ENCODE measurements at places on chromosomes 2 and 18.

GRCh38 chr2:71492112-71492511, 38.8 kb downstream of the DYSF start:
- no peak for DNase-seq

GRCh38 chr2:45821558-45822271, 170.2 kb downstream of the PRKCE start:
- peak; percentile 77 for DNase-seq

DNA sequence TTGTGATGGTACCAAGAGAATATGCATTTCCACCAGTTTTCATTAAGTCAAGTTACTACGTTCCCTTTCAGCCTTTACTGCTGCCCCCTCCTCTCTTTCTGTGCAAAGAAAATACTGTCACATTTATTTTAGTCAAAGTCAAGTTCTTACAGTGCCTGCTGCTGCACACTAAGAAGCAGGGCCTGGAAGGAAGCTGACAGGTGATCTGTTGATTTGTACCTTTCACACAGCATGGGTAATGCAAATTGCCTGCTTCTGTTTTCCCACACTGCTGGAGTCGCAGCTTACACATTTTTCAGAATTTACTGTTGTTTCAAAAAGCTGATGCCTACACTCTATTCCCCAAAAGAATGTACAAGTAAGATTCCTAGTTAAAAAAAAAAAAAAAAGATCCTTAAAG, 48.7 kb upstream of the CD226 start:
- DNase-seq, result no peak

- DNase-seq, result peak; percentile 64
Observed at GRCh38 chr2:68909793-68910674, 38.8 kb upstream of the BMP10 start.

DNA sequence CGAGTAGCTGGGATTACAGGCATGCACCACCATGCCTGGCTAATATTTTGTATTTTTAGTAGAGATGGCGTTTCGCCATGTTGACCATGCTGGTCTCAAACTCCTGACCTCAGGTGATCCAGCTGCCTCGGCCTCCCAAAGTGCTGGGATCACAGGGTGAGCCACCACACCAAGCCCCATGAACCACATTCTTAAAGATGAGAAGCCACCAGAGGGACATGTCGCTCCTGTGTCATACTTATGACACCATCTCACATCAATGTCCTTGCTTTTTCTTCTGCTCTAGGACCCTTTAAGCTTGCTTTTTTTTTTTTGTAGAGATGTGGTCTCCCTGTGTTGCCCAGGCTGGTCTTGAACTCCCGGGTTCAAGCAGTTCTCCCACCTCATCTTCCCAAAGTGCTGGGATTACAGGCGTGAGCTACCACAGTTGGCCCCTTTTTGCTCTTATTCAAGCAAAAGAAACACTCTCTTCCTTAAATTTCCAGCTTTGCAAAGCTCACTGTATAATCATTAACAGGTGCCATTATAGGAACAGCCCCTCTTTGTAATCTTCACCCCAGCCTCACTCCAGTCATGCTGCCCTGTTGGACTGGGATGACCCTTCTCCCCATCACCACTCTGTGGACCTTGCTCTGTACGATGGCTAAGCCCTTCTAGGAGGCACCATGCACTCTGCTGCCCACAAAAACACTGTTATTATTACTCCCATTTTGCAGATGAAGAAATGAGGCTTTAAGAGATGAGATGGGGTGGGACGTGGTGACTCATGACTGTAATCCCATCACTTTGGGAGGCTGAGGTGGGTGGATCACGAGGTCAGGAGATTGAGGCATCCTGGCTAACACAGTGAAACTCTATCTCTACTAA, 10.8 kb upstream of the KCNG3 start:
- DNase-seq, result no peak

DNA sequence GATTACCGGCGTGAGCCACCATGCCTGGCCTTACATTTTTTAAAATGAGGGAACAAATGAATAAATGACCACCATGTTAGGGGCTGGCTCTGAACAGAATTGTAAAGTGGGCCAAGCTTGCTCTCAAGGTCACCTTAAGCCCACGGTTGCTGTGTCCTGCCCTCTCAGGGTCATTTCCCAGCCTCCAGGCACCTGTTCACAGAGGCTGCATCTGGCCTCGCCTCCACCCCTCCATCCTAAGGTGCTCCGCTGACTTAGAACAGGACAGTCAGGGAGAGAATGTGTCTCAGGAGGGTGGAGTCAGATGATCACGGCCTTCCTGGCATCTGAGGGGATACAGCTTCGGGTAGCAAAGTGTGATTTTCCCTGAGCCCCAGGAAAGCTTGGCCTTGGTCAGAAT, 7.3 kb downstream of the SFTPB start:
- DNase-seq, result no peak

DNA sequence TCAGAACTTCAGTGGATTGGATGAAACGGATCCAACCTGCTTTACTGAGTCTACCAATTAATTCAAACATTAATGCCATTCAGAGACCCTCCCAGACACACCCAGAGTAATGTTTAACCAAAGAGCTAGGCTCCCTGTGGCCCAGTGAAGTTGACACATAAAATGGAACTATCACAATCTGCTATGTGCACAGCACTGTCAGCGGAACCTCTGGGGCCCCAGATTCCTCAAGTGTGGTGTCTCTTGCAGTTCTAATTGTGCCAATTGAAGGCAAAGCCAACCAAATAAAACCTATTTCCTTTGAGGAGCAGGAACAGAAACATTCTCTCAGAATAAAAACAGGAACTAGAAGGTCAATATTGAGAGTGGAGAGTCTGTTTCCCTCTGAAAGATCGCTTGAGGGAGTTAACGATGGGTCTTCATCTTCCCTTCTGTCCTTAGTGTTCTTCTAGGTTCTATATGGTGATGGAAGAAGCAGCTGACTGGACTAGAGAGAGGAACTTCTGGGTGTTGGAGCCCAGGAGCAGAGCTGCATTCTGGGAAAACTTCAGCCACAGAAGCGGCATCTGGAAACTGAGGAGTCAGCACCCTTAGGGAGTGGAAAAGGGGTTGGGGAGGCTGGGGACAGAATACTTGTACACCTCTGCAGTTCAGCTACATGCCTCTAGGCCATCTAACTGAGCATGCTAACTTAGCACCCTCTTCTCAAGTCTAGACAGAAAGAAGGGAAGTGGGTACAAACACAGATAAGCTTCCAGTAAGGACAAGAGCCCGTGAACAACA, 174.4 kb upstream of the FBXO11 start:
- DNase-seq, result no peak

DNA sequence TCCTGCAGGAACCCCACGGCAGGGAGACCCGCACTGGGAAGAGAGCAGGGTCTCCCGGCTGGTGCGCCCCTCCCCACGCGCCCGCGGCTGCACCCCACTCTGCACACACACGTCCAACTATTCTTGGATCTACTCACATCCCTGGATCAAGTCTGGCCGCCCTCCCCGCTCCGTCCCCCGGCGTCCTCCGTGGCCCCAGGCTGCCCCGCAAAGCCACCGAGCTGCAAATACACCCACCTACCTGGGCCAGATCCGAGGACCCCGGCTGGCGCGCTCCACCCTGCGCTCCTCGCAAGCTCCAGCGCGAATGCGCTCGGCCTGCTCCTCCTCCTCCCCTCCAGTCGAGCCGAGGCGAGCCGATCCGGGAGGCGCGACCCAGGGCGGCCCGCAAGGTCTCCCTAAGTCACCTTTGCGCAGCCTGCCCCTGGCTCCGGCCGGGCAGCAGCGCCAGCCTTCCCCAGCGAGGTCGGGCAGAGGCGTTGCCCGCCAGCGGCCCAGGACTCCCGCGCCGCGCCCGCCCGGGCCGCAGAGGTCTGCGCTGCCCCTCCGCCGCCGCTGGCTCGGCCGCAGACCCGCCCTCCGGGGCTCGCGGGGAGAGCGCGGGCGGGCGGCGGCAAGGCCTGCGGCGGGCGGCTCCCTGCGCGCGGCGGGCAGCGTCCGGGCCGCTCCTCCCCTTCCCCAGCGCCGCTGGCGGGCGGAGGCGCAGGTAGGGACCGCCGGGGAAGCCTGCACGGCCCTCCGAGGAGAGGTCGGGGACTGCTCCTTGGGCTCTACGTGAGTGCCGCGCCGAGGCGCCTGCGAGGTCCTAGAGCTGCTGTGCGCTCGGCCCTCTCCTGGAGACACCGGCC, 126.0 kb downstream of the OSBPL1A start:
- no peak for DNase-seq

DNA sequence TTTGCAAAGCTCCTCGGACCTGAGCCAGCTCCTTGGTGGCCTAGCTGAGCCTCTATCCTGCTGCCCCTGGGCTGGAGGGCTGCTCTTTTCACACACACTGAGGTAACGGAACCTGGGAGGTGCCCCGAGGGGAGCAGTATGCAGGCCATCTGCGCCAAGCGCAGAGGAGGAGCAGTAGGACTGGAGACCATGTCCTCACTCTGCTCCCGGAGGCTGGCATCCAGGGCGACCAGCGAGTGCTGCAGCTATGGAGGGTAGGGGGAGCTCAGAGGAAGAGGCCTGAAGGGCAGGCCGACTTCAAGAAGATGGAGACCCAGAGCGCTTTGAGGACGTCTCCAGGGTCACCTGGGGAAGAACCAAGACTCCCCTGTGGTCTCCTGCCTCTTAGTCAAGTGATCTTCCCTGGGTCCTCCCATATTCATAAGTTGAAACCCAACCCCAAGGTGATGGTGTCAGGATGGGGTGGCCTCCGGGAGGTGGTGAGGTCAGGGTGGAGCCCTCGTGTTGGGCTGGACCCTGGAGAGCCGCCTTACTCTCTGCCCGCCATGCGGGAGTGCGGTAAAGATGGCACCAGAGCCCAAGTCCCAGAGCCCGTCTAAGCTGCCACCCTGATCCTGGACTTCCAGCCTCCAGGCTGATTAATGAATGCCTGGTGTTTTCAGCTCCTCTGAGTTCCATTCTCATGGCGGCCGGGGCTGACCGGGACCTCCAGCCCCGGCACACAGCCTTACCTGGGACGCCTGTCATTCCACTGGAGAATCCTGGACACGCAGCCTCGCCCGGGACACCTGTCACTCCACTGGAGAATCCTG, 160.7 kb downstream of the NDUFA10 start:
- DNase-seq, result no peak

- no peak for DNase-seq
Observed at GRCh38 chr2:85342156-85342555, 12.2 kb downstream of the RETSAT start.

DNA sequence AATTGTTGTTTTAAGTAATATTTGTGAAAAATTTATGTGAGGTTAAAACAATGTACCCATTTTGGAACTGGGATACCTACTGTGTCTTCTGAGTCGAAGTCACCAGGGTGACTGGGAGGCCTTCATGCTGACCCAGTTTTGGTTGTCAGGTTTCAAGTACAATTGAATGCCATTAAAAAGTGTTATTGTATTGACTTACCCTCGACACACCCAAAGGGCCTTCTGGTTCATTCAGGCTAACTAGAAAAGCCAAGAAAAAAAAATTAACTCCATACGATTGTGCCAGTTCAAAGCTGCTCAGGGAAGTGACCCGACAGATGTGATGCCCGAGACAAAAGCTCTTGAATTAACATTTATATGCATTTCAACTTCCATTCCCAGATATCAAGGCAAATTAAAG, 190.0 kb downstream of the ST6GAL2 start:
- no peak for DNase-seq

DNA sequence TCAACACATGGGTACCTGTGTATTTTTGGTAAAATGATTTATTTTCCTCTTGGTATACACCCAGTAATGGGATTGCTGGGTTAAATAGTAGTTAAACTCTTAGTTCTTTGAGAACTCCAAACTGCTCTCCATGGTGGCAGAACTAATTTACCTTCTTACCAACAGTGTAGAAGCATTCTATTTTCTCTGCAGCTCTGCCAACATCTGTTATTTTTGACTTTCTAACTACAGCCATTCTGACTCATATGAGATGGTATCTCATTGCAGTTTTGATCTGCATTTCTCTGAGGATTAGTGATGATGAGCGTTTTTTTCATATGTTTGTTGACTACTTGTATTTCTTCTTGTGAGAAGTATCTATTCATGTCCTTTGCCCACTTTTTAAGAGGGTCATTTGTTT, 180.6 kb downstream of the FSIP2 start:
- DNase-seq, result no peak

DNA sequence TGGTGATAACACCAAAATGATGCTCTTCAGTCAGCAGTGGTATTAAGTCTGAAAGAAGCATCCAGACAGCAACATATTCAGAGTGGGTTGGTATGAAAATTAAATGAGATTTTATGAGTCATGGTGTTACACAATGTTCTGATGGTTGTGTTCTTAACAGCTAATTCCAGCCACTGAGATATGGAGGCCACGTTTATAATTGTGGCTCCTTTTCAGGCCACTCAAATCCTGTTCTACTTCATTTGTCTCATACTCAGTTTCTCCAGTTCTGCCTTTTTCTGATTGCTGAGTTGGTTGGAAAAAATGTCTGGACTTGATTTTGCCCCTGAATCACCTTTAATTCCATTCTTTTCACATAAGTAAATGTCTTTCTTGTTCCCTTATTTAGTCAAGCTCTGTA, 162.7 kb upstream of the COL3A1 start:
- no peak for DNase-seq

GRCh38 chr18:11224153-11224552, 74.8 kb upstream of the PIEZO2 start:
- DNase-seq, result no peak

- no peak for DNase-seq
Observed at GRCh38 chr2:28098501-28099225, 208.1 kb downstream of the BABAM2 start.

- no peak for DNase-seq
Observed at GRCh38 chr18:78739882-78740677, 239.5 kb upstream of the SALL3 start.

DNA sequence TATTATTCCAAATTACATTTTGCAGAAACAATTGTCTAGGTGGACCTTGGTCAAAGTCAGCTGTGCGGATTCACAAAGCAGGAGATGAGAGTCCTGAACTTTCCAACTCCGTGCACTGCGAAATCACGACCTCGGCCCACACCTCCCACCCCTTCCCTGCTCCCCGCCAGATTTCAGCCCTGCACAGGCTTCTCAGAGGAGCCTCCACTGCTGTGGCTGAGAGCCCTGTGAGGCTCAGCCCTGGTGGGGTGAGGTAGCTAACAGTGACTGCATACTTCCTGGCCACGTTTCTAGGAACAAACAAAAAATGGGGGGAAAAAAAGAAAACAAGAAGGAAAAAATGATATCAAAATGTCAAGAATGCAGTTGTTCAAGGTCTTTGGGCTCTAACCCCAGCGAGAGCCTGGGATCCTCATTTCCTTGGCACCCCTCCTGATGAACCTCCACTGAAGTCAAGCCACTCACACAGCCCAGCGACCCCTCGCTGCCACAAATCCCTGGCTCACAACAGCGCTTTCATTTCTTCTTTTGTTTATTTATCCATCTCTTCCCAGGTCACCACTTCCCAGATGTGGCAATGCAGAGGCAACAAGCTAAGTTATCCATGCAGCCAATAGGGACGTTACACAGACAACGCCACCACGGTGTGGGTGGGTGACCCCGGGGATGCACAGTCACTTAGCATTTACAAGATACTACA, 729.7 kb upstream of the ID2 start:
- no peak for DNase-seq

DNA sequence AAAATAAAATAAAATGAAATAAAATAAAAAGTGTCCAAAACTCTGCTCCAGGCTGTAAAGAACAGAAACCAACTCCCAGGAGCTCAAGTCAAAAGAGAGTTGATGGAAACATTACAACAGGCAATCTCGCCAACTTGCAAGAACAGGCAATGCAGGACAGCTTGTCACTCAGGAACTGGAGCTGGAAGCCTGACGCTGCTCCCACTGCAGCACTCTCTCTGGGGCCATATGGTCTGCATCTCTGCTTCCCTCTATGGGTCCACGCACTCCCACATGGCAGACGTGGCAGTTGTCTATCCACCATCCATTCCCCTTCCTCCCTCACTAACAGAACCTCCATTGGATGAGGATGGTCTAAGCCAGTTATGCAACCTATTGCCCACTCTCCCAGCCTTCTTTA, 23.3 kb upstream of the ARPC2 start:
- DNase-seq, result no peak
